Stimulated activated CD4-positive, alpha-beta T cell treated with anti-CD3 and anti-CD28 coated beads, Interleukin-15, amount 100 ng/mL, for 48 hours (primary cell): ENCODE measurements at places on chromosomes 6 and 20.

DNA sequence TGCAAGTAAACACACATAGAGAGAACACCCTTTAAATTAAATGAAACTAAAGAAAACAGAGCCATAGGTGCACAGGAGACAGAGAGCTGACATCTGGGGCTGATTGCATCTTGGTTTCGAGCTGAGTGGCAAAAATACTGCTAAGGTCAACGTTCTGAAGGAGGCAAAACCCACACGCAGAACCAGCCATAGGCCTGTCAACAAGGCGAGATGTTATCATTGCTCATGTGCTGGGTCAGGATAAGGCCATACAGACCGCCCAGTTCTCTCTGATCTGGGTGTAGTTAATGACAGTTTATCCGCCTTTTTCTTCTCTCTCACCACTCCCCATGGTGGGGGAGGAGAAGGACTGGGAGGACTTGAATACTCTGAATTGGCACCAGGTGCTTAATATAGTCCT, 4.5 kb upstream of the FAM110A start:
- DNase-seq, result no peak

- peak; percentile 10 for DNase-seq
Observed at GRCh38 chr20:63135411-63135810, 80.5 kb downstream of the YTHDF1 start.

- peak; percentile 45 for DNase-seq
Observed at GRCh38 chr20:57630061-57630460, 9.8 kb upstream of the ZBP1 start.

DNA sequence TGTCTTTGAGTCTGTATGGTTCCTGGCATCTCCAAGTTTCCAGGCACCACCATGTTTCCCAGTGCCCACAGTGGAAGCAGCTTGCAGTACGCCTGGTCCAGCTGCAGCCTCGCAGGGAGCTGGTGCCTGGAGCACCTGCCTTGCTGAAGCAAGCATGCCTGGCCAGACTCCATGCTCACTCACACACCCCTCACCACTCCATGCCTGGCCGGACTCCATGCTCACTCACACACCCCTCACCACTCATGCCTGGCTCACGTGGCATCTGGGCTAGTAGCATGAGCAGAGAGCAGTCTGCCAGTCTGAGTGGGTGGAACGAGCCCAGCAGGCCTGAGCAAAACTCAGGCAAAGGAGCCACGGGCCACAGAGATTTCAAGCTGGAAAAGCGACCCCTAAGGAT, 214.3 kb downstream of the TFAP2C start:
- no peak for DNase-seq

GRCh38 chr6:86775893-86776292, 161.4 kb upstream of the HTR1E start:
- no peak for DNase-seq
